ENCODE measurements at places on chromosomes 11 and 22.
A peak's percentile ranks its signal among the peaks of the same experiment; 100 is the strongest.

GRCh38 chr11:6321961-6322362 is 1.7 kb upstream of the CAVIN3 start:
- DNase-seq, result no peak

DNA sequence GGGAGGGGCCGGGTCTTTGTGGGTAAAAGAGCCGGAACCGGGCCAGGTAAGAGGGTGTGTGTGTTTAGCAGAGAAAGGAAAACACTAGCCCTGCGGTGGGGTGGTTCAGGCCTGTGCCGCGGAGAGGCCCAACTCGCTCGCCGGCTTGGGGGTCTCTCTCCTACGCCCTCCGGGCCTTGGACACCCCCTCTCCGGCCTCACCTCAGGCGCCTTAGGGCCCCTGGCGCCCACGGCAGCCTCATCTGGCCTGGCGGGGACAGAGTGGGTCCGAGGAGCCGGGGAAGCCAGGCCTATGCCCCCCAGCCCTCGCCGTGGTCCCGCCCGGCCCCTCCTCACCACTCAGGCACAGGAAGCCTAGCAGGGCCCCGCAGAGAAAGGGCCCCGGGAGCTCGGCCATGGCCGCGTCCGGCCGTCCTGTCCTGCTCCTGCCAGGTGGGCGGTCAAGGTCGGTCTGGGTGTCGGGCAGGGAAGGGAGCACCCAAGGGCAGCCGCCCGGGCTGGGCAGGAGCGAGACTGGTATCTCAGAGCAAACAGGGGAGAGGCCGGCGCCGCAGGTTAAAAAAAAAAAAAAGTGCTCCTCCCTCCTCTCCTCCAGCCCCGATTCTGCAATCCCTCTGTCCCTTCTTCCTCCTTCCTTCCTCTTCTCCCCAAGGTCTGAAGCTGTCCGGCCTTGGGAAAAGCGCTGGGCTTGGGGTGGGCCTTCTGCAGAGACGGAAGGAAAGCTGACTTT is at the start of gene VSIG2:
VSIG2 (minus strand) TSS at position 515 of the 730 bp plus-strand sequence; CDS start at position 397, 118 bp downstream.
- no peak for DNase-seq

DNA sequence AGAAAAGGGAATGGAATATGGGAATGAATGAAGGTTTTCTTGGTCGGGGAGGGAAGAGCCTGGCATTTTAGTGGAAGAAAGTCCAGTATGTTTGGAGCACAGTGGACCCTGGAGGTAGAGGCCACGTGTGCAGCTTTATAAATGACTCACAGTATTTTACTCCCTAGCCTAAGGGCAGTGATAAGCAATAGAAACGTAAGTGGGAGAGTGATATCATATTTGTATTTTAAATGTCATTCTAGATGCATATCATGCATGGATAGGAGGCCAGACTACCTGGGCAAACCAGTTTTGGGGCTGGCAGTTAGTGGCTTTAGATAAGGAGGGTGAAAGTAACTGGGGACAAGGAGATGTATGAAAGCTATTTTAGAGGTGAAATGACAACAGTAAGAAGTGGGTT is 174.1 kb downstream of the ARHGAP42 start:
- no peak for DNase-seq

- DNase-seq, result no peak
These were observed 77.0 kb downstream of the NECTIN1 start for GRCh38 chr11:119651802-119652584.

DNA sequence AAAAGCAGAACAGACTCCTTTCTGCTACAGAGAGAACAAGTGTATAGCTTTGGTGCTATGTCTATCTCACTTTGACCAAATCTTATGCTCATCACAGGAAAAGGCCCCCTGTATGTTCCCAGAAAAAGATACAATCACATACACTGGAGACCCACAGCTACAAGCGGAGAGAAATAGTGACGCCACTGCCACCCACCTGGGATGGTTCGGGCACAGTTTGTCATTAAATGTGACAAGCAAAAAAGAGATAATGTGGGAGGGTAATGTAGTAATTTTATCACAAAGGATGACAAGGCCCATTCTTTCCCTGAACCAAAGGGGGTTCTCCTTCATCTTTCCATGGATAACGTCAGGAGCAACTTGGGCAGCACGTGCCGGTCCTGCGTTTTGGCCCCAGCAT is 32.0 kb downstream of the THOC5 start:
- no peak for DNase-seq

GRCh38 chr11:44304091-44305025 is 5.6 kb downstream of the ALX4 start:
- no peak for DNase-seq

- no peak for DNase-seq
These were observed 1506.8 kb downstream of the BRD1 start for GRCh38 chr22:48320683-48321451.

- DNase-seq, result no peak
These were observed 69.4 kb upstream of the AMPD3 start for GRCh38 chr11:10385696-10386095.

DNA sequence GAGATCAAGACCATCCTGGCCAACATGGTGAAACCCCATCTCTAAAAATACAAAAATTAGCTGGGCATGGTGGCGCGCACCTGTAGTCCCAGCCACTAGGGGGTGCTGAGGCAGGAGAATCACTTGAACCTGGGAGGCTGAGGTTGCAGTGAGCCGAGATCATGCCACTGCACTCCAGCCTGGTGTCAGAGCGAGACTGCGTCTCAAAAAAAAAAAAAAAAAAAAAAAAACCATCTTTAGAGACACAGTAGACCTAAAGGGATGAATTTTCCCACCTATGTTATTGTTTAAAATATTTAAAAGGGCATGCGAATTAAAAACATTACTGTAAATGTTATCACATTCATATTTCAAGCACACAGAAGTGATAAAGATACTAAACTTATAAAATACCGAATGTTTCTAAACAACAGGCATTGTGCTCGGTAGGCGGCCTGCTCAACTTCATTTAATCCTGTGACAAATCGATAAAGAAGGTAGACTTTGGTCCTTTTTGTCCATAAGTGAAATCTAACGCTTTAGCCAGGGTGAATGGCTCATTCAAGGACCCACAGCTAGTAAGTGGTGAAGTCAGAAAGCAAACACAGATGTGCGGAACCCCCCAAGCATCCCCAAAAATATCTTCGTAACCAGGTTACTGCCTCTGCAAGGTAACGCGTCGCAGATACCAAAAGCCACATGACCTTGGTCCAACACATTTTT is 16.1 kb downstream of the NCAPD3 start:
- DNase-seq, result peak; percentile 40

GRCh38 chr22:45538281-45538680 is 35.6 kb downstream of the FBLN1 start:
- no peak for DNase-seq

DNA sequence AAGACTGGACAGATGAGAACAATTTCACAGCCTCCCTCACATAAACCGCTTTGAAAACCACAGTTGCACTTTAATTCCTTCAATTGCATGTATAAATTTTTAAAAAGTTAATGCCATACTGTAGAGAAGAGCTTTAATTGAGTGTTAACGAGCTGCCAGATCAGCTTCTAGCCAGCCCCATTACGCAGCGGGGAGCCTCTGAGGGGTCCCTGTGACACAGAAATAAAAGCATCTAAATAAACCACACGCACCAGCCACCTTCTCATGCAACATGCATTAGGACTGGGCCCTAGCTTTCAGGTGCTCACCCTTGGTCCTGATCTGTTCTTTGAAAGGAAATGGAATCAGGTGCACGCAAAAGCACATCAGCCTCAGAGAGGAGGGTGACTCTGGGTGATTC is 111.7 kb downstream of the SPATA19 start:
- no peak for DNase-seq

DNA sequence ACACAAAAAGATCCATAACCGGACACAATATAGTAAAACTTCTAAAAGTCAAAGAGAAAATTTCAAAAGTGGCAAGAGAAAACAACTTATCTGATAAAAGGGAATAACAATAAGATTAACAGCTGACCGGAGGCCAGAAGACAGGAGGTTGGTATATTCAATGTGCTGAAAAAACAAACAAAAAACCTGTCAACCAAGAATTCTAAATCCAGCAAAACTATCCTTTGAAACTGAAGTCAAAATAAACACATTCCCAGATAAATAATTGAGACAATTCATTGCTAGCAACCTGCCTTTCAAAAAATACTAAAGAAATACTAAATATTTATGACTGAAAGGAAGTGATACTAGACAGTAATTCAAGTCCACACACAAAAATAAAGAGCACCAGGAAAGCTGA is 101.3 kb downstream of the RELT start:
- no peak for DNase-seq

DNA sequence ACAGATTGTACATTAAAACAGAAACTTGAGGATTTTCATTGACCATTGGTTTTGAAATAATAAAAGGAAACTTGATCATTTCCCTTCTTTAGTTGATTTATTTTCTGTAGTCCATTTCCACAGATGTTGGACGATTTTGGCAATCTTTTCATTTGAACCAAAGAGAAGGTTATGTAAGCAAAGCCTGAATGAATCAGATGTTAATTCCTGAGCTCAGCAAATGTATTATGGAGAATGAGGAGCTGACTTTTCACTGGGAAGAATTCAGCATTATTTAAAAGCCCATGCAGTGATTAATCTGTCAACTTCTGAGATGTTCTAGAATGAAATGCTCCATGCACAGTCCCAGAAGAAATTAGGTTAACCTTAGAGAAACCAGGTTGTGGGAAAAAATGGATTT is 29.0 kb downstream of the ELMOD1 start:
- no peak for DNase-seq

DNA sequence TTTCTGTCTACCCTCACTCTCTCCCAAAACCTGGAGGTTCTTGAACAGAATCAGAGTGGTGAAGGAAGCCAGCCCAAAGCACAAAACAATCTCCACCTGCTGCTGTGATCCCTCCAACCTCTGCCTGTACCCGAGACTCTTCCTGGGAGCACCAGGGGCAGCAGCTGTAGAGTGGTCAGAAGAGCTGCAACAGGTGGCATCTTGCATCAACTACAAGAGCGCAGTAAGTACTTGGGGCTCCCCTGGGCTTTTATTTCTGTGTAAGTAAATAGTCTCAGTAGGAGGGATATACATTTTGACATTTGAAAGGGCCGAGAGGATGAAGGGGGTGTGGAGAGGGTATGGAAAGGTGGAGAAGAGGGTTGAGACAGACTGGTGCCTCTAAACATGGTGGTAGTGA is 8.3 kb upstream of the UBQLNL start:
- no peak for DNase-seq

- no peak for DNase-seq
These were observed 24.3 kb downstream of the CASP4 start for GRCh38 chr11:104944076-104944475.

- no peak for DNase-seq
These were observed 94.2 kb downstream of the PDHX start for GRCh38 chr11:35010654-35011053.

DNA sequence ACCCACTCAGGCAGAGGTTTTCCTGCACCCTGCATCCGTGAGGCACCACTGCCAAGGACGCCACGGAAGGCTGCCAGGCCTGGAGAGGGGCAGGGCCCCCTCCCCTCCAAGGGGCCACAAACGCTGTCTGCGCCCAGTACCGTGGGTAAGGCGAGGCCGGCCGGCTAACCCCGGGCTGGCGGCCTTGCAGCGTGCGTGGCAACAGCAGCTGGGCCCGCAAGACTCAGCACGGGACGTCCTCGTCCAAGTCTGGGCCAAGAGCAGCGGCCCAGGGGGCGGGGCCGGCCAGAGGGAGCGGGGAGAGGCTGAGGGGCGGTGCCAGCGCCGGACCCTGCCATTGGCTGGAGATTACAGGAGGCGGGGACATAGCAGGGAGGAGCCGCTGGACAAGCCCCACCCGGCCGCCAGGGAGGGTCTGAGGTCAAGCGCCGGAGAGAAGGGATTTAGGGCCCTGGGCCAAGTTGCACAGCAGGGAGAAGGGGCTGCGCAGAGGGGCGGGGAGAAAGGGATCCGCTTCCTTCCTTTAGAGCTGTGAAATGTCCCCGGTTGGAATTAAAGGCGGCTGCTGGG is 16.0 kb downstream of the SLC43A1 start:
- no peak for DNase-seq

- DNase-seq, result no peak
These were observed 674.7 kb downstream of the TBC1D22A start for GRCh38 chr22:47437110-47437509.

DNA sequence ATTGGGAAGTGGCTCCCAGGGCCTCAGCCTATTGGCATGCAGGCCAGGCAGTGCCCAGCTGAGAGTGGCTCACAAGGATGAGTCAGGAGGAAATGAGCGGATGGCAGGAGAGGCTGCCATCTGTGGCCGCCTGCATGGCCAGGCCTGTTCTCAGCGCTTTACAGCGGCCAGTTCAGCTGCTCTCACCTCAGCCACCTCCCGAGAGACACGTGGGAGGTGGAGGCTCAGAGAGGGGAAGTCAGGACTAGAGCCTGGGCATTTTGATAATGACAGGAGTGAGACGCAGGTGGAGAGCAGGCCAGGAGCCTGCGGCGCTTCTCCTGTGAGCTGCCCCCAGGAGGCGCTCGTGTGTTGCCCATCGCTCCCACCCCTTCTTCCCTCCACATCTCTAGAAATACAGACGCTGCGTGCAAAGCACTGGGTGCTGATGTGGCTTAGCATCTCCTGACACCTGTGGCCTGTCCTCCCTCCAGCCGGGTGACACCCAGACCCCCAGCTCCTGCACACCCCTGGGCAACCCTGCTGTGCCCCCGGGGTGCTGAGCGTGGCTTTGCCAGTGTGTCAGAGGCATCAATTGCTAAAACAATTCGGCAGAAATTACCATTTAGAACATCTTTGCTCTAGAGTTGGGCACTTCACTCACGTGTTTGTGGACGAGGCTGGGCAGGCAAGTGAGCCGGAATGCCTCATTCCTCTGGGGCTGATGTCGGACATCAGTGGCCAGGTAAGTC is 21.4 kb upstream of the PANX2 start:
- DNase-seq, result peak; percentile 34

DNA sequence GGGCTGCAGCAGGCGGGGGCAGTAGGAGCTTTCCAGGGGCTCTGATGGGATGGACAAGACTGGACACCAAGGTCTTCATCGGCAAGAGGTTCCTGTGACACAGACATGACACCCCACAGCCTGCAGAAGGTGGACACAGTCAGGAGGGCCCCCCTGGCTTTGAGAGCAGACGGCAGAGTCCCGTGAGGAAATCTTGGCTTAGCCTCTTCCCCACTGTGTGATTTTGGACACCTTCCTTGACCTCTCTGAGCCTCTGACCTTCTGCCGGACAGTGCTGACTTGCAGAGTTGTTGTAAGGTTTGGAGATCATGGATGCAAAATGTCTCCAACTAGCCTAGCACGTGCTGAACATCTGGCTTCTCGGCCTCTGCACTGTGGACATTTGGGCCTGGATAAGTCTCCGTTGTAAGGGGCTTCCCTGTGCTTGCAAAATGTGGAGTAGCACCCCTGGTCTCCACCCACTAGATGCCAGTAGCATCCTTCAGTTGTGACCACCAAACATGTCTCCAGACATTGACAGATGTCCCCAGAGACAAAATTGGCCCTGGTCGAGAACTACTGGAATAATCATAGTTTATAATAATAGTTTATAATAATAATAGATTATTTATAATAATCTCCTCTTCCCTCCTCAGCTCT is 54.6 kb downstream of the MCM5 start:
- DNase-seq, result no peak

- DNase-seq, result no peak
These were observed 63.8 kb upstream of the APOA1 start for GRCh38 chr11:116901211-116901610.

DNA sequence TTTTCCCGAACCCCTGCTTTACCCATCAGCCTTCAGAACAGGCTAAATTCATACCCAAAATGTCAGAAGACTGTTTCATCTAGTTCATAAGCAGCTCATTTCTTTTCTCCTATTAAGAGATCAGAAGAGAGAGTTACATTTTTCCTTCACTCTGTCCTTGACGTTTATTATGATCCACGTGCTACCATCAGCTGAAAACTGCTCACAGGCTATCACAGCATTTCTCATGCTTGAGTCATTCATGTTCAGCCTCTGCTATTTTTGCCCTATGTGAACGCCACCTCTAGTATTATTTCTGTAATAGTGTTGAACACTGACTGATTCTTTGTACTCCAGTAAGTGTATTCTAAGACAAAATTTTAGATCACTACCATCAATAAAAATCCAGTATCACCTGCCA is 51.9 kb downstream of the SLC1A2 start:
- no peak for DNase-seq

Data from stimulated activated CD8-positive, alpha-beta memory T cell treated with anti-CD3 and anti-CD28 coated beads, Interleukin-4, amount 100 ng/mL, for 1 hour (primary cell).